ENCODE measurements at places on chromosomes 3 and 15. TPM values are rescaled to one million over a fixed set of nuclear protein-coding genes. Genes with fewer than 3 reads are reported as not detected.

A4GNT gene
- not detected for polyA plus RNA-seq

SCN5A gene
- polyA plus RNA-seq, result 0.07 TPM

LYZL4 gene
- not detected for polyA plus RNA-seq

DNA sequence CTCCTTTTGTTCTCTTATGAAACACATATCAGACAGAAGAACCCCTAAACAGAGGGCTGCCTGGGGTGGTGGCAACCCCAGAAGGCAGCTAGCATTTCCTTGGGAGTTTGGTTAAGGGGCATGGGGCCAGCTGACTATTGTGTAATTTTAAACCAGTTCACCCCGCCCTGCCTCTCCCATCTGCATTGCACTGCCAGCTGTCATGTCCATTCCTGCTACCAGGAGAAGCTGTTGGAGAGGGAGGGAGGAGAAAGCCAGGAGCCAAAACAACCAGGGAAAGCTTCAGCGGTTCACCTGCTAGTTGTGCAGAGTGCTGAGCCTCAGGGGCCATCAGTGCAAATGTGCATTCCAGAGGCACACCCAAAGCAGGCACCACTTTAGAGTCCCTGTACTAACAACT is 47.6 kb upstream of the ATP1B3 start:
- DNase-seq, result peak; percentile 39

GRCh38 chr15:101188637-101189408 is 63.0 kb downstream of the CHSY1 start:
- peak; percentile 30 for DNase-seq

DNA sequence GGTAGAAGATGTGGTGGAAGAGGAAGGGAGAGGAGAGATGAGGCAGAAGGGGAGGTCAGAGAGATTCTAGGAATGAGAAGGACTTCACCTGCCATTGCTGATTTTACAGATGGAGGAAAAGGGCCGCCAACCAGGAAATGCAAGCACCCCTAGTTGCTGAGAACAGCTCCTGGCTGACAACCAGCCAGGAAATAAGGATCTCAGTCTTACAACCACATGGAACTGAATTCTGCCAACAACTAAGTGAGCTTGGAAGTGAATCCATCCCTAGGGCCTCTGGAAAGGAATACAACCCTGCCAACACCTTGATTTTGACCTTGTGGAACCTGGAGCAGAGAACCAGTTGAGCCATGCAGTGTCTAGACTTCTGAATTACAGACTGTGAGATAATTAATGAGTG is 86.6 kb downstream of the EDEM1 start:
- DNase-seq, result no peak

DNA sequence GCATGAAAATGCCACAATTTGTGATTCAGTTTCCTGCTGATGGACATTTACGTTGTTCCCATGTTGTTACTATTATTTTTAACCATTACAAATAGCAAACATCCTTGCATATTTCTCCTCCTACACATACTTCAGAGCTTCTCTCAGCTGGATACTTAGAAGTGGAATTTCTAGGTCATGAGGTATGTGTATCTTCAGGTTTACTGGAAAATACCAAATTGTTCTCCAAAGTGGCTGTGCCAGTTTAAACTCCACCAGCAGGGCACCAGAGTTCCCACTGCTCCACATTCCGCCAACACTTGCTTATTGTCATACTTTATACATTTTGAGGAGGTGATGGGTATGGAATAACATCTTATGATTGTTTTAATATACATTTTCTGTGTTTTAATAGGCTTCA is 45.7 kb downstream of the PRR23E start:
- DNase-seq, result no peak

GRCh38 chr3:116809208-116809607 is 99.6 kb downstream of the TUSC7 start:
- DNase-seq, result no peak

GRCh38 chr3:37715976-37716375 is 145.7 kb upstream of the CTDSPL start:
- no peak for DNase-seq
